ENCODE measurements at places on chromosomes 6 and 20.

GRCh38 chr20:7327810-7328209 is 560.3 kb downstream of the BMP2 start:
- no peak for DNase-seq

GRCh38 chr20:49272654-49273053 is 5.2 kb downstream of the ZNFX1 start:
- no peak for DNase-seq

- DNase-seq: no peak
These were observed 20.8 kb downstream of the RRBP1 start for GRCh38 chr20:17661121-17661744.

DNA sequence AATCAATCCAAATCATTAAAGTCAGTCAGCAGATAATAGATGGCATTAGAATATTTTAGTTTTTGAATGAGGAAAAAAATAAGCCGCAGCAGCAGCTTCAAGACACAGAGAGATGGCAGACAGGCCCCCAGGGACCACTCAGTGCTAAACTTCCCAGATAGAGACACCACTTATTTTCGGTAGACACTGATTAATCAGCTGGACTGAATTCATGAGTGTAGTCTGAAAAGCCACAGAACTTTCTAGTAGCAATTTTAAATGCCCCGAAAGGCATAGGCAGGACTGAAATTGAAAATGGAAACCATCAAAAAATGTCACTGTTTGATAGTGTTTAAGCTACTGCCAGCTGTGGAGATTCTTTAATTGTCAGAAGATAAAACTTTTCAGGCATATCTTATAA is 3.1 kb upstream of the CLDN20 start:
- no peak for DNase-seq

Measured in NB4 (cell line).